ENCODE measurements at places on chromosomes 1 and 21.

DNA sequence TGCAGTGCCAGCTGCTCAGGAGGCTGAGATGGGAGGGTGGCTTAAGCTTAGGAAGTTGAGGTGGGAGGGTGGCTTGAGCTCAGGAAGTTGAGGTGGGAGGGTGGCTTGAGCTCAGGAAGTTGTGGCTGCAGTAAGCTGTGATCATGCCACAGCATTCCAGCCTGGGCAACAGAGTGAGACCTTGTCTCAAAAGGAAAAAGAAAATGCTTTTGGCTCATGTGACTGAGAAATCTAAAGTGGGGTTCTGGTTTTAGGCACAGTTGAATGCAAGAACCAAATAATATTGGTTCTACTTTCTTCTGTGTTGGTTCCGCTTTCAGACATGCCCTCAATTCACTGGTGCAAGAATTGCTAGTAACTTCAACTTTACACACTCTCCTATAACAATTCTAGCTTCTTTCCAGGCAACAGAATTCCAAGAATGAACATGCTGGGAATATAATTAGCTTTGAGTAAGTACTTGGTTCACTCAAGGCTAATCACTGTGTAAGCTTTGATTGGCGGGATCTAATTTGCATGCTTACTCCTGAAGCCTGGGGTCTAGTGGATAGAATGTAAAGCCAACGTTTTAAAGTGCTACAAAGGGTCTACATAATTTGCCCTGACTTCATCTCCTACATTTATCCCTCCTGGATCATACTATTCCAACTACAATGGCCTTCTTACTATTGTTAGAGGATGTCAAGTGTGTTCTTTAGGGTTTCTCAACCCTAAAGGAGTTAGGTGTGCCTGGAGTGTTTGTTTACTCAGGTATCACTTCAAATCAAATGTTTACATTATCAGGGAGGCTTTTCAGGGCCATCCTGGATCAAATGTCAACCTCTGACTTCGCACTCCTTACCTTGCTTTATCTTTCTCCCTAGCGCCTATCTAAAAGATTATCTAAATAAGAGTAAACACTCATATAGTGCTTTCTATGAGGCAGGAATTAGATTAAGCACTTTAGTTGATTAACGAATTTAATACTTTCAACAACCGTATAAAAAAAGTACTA, 115.1 kb downstream of the SLC16A1 start:
- DNase-seq, result no peak

GRCh38 chr1:156608036-156608674, 6.9 kb upstream of the GPATCH4 start:
- DNase-seq, result peak; percentile 27

GRCh38 chr21:38948377-38949069, 142.8 kb downstream of the ETS2 start:
- no peak for DNase-seq

GRCh38 chr1:8419172-8419571, 101.3 kb downstream of the SLC45A1 start:
- DNase-seq, result no peak

- DNase-seq, result no peak
These were observed 302.4 kb downstream of the PTGER3 start for GRCh38 chr1:70745199-70745598.

DNA sequence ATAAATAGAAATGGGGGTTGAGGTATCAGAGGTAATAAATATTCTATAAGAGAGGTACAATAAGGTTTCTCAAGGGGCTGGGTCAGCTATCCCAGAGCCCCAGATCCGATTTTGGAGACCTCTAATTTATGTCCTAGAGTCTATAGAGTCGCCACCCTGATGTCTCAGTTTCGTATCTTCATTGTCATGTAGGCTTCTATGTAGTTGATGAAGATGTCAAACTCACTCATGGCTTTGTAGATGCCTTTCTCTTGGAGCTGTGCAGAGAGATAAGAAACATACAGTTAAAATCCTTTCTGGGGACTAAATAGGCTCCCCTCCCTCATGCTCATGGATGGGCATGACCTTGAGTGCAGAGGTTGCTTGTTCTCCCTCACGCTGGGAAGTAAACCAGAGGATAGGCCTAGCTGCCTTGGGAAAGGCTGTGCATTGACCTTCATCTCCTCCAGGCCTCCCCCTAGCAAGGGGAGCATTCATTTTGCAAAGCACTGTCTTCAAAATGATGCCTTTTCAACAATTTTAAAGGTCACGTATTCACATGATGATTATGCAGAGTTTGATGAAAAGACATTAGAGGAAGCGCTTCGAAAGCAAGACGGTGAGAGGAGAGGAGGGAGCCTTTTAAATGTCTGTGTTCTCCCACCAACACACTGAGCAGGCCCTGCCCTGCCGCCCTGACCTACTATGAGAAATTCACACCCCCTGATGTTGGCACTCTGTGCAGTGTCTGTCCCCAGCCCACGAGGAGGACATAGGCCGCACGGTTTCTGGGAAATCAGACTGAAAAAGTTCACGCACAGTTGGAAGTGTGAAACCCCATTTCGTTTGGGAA, 1.9 kb upstream of the IL19 start:
- DNase-seq, result no peak

- no peak for DNase-seq
These were observed 4.1 kb downstream of the SAMSN1 start for GRCh38 chr21:14541841-14542490.

DNA sequence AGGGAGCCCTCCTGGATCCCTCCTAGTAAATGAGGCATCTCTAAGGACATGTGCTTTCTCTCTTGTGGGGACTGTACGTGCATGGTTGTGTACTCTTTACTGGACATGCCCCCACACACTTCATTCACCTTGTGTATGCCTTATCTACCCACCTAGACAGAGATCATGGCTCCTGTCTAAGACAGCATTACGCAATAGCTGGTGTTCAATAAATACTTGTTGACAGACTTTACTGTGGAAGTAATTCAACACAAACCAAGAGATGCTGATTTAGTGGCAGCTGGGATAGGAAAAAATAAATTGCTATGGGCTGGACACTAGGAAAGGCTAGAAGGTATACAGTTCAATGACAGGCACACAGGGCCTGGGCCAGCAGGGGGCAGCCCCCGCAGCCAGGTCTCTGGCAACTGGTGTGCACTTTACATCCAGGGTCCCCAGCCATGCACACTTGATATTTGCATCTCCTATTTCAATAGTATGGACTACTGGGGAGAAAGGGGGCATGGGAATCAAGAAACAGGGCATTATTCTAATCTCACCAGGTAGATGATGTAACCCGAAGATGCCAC, 24.2 kb downstream of the TRABD2B start:
- no peak for DNase-seq

- no peak for DNase-seq
These were observed 5.7 kb upstream of the NT5C1A start for GRCh38 chr1:39677645-39678044.

DNA sequence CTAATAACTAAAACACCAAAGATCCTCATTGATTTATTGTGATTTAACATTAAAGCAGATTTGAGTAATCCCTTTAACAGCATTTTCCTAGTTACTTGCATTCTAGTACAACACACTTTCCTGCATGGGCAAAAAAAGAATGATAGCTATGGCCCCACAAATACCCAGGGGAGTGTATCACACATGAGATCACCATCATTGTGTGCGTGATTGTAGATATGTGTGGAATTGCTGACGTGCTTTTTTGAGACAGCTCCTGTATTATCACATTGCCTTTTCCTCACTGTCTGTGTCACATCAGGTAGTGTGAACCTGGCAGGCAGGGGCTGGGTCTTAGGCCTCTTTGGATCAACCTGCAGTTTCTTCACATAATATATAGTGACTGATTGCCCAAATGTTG, 48.5 kb upstream of the SAMD13 start:
- no peak for DNase-seq

DNA sequence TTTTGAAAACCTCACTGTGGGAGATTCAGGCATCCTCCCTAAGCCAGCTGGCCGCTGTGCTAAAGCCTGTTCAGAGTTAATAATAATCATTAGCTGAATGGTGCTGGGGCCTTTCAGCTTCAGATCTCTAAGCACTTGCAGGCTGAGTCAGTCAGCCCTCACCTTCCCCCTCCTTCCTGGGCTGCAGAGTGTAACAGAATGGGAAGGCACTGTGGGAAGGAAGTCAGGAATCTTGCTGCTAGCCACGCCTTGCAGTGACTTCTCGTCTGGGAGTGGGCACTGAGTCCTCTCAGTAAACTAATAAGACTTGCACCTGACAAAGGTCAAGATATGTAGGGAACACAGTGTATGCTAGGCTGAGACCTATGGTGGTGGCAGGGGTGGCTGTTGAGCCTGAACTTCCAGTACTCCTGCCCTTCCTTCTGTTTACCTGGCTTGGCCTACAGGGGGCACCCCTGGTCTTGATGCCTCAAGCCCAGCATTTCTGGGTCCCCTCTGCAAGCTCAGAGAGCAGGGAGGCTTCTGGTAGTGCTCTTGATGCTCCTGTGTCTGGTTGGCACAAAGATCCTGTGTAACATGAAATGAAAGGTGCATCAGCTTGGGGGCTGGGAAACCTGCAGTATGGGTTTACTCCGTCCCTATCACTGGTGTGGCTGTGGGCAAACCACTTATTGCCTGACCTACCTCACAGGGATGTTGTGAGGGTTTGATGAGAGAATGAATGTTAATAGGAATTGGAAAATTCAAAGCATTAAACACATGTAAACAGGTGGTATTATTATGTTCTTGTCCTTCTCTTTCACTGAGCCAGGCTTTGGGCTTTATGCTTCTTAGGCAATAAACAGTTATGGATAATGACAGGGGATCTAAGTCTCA, 6.0 kb downstream of the CYB561D1 start:
- peak; percentile 52 for DNase-seq

- DNase-seq, result no peak
These were observed 20.3 kb downstream of the C2CD2 start for GRCh38 chr21:41933313-41934079.

DNA sequence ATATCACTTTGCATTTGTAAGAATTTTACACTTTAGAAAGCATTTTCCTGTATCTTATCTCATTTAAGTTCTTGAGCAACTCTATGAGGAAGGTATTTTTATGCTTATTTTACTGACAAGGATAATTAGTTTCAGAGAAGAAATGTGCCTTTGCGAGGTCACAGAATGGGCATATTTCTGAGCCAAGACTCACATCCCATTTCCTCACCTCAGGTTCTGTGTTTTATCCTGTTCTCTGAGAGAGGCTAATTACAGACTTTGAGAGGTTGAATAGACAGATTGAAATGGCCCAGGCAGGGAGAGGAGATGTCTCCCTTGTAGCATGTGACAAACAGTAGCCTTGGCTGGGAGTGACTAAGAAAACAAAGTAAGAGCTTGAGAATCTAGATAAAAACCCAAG, 39.1 kb upstream of the ZC3H11B start:
- no peak for DNase-seq

DNA sequence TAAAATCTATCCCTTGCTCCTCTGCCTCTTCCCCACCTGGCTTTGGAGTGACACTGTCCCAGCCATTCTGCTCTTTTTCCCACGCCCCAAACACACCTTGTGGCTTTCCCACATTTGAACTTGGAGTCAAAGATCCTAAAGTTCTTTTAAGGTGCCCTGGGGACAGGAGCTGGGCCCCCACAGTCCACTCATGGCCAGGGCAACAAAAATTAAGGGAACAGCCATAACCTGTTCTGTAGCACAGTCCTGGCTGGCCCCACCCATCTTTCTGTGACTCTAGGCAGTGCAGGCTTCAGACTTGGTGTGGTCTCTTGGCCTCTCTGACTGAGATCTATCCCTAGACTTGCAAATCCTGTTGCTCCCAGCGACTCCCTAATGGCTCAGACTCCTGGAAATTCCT, 143.0 kb upstream of the MAGI3 start:
- DNase-seq, result no peak

GRCh38 chr1:6466023-6466422, at the start of gene TNFRSF25:
TSS of gene TNFRSF25 (minus strand) at chr1:6466173. CDS start at chr1:6466107, 66 bp downstream.
- peak; percentile 46 for DNase-seq

GRCh38 chr1:62800281-62800680, 16.3 kb downstream of the ATG4C start:
- no peak for DNase-seq

DNA sequence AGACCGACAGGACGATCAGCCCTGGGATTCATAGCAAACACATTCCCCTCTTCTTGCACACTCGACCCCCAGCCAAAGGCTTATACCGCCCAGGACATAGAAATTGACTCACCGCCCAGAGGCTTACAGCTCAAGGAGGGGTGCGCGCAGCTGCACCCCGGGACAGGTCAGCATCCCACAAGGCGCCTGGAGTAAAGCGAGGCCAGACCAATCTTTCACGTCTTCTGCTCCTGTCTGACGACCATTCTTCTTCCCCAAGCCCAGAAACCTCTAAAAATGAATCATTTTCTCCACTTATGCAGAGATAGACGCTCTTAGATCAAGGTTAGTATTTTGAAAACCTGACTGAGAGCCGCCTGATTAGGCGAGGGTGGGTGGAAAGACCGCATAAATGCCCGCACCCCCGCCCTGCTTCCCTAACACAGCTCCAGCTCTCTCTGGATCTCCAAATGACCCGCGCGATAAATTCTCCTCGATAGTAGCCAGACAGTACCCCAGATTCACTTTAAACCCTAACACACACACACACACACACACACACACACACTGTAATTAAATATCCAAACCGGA, 1.9 kb upstream of the LHX8 start:
- DNase-seq, result no peak

GRCh38 chr1:197481101-197481500, 213.0 kb downstream of the CRB1 start:
- no peak for DNase-seq

DNA sequence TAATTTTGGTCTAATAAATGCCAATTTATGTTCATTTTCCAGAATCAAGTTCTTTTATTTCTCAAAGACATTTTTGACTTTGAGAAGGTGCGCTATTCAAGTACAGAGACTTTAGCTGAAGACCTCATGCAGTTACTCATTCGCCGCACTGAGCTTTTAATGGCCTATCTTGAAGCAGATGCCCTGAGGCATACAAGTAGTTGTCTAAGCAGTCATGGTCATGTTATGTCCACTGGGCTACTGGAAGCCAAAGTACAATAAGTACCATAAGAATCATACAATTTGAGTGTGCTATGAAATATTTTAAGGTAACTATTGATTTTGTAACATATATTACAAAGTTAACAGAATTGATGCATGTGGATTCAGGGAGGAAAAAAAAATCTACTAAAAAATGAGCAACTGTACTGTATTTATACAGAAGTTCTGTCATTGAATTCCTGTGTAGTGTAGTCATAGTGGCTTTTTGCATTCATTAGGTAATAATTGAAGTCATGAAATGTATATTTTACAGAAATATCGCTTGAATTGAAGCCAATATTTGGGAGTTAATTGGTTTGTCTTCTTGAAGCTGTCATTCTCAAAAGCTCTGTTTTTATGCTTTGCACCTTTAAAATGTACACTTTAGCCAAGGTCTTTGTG, 13.5 kb upstream of the NEXN start:
- DNase-seq, result no peak

- DNase-seq, result no peak
These were observed 284.1 kb upstream of the BEND5 start for GRCh38 chr1:49060766-49061165.

DNA sequence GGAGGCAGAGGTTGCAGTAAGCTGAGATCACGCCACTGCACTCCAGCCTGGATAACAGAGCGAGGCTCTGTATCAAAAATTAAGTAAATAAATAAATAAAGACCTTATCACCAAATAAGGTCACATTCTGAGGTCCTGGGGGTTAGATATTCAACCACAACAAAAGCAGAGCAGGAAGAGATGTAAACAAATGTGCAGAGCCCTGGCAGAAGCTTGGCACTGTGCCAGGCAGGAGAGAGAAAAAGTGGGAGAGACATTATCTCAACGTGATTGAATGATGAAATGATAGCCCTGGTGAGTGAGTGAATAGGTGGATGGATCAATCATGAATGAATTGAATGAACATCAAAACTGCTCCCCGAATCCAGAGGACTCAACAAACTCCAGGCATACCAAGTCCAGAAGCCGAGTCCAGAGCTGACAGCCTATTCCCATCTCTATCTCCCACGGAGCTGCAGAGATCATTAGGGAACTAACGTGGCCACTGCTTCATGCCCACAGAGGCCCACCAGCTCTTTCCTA, 150.7 kb downstream of the TOMM20 start:
- no peak for DNase-seq

Measured in effector CD8-positive, alpha-beta T cell (primary cell).